ENCODE measurements at places on chromosomes 16 and 17.

DNA sequence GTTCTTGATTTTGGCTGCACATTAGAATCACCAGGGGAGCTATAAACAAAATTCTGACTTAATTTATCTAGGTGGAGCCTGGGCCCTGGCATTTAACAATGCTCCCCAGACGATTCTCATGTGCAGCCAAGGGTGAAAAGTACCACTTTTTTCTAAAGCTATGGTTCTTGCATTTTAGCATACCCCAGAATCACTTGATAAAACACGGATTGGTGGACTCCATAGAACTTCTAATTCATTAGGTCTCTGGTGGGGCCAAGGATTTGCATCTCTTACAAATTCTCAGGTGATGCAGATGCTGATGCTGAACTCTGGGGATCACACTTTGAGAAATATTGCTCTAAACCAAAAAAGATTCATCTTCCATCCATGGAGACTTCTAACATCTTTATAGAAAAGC, 74.5 kb downstream of the RPGRIP1L start:
- DNase-seq, result no peak

- DNase-seq, result no peak
These were observed 162.7 kb upstream of the CDC42EP4 start for GRCh38 chr17:73474370-73474988.

GRCh38 chr16:79634298-79634697, 33.8 kb upstream of the MAF start:
- DNase-seq, result no peak

DNA sequence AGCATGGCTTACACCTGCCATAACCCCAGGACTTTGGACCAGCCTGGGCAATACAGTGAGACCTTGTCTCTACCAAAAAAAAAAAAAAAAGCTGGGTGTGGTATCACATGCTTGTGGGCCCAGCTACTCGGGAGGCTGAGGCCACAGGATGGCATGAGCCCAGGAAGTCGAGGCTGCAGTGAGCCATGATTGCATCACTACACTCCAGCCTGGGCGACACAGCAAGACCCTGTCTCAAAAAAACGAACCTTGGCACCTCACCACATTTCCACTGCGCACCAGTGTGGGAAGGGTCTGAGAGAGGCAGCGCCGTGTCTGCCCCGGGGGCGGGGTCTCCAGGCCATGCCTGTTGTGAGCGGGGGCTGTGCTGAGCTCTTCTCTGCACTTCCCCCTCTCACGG, 6.3 kb downstream of the ACSF3 start:
- no peak for DNase-seq

DNA sequence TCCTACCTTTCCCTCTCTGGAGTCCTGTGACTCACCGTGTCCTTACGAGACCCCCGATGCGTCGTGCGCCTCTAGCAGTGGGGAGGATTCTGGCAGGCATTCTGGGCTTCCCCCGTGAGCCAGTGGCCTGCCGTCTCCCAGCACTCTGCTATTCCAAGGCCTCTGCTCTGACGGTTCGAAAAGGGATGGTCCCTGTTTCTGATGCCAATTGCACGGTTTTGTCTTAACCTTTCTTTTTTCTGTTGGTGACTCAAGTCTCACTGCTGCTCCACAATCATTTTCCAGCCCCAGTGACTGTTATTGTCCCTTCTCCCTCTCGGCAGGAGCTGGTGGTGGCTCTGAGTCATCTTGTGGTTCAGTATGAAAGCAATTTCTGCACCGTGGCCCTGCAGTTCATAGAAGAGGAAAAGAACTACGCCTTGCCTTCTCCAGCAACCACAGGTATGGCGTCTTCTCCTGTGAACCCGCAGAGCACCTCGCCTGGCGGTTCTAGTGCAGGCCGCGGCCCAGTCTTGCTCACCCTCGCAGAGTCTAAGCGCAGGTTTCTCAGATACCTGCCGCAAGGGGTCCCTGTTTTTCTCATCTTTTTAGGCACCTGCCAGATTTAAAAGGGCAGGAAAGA, 100.1 kb upstream of the CHMP6 start:
- DNase-seq, result peak; percentile 77

DNA sequence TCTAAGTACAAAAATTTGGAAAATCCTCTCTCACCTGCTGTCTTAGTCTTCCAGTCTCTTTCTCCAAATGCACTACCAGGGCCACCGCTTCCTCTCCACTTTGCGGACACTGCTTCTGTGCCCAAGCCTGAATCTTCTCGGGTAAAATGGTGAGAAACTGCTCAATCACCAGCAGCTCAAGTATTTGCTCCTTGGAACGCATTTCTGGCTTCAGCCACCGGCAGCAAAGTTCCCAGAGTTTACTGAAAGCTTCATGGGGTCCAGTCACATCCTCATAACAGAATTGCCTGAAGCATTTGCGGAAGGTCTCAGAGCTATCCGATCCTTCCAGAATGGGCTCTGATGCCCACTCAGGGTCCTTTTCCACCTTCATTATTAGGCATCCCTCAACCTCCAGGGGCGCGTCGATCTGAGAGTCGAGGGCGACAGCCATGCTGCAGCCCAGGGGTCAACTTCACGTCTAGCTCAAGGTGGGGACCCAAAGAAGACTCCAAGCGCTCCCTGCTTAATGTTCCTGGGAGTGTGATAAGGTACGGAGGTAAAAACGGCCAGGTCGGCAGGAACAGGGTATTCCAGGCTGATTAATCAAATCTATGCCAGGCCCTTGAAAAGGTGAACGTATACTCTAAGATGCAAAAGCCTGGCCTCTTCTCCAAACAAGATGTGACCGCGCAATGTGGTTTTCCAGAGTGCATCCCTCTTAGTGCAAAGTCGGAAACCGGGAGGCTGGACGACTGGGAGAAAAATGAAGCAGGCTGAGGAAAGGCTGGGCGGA, 763 bp downstream of the ZKSCAN2 start:
- DNase-seq, result no peak

- DNase-seq, result no peak
These were observed 729.8 kb downstream of the WWOX start for GRCh38 chr16:78829280-78829679.

DNA sequence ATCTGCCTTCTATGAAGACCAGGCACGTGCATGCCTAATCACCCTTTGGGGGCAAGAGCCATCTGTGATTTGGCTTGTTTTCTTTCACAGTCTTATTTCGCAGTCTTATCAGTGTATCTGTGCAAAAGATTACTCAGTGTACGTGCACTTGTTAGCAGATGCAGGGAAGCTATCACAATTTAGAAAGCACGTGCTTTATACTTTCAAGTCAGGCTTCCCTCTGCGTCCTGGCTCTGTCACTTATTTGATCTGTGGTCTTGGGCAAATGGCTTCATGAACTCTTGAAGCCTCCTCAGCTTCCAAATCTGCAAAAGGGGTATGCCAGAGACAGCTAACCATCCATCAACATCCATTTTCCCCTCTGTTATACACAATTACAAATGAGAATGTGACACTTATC, 246.4 kb downstream of the XYLT1 start:
- no peak for DNase-seq

DNA sequence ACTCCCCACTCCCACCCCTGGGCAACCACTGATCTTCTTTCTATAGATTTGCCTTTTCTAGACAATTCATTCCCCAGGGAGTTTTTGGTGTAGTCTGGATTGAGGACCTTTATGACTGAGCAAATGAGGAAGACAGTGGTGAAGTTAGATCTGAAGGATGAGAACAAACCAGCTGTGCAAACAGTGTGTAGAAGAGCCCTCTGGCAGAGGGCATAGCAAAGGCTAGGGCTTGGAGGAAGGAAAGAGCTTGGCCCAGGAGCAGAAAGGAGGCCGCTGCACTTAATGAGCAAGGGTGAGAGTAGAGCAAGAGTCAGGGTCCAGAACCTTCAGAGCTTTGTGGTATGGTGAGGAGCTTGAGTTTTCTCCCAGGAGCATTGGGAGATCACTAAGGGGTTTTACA, 352.7 kb downstream of the CA10 start:
- DNase-seq, result no peak

GRCh38 chr17:57902117-57902799, 52.4 kb upstream of the MRPS23 start:
- no peak for DNase-seq

DNA sequence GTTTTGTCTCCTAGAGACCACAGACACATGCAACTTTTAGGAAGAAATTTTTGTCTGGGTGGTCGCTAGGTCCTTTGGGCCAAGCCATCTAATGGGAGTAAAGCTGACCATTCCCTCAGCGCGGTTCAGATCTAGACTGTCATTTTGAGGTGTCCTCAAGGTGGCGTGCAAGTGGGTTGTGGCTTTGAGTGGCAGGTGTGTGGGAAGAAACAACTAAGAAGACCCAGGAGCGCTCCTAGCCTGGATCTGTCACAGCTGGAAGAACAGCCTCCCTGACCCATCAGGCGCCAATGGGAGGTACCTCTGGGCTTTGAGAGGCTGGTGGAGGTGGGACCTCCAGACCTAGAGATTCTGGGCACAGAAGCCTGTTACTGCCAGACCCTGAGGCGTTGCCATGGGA, 645.1 kb downstream of the KCNJ18 start:
- DNase-seq, result no peak

- no peak for DNase-seq
These were observed 3.9 kb upstream of the ZNF207 start for GRCh38 chr17:32345951-32346600.

GRCh38 chr17:35588196-35588920, 1.2 kb downstream of the AP2B1 start:
- DNase-seq, result no peak

- no peak for DNase-seq
These were observed 36.1 kb downstream of the MIS12 start for GRCh38 chr17:5522476-5522875.

- no peak for DNase-seq
These were observed 343.8 kb upstream of the RBFOX1 start for GRCh38 chr16:6988846-6989245.

- no peak for DNase-seq
These were observed 79.7 kb downstream of the AIPL1 start for GRCh38 chr17:6355196-6355595.

- DNase-seq, result no peak
These were observed 23.8 kb downstream of the NLRP1 start for GRCh38 chr17:5560361-5560988.

GRCh38 chr17:77363821-77364361, 223.1 kb downstream of the SEC14L1 start:
- no peak for DNase-seq

DNA sequence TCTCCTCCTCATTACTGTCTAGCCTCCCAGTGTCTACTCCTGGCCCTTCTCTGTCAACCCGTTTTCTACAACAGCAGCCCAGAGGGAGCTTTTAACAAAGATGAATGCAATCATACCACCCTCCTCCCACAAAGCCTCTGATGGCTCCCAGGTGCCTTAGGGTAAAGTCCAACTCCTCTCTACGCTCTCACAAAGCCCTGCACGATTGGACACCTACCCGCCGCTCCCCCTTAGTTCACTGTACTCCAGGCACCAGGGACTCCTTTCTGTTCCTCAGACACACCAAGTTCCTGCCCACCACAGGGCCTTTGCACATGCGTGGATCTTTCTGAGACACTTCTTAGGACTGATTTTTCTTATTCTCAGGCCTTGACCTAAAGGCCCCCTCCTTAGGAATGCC, 17.4 kb downstream of the CCDC102A start:
- no peak for DNase-seq

DNA sequence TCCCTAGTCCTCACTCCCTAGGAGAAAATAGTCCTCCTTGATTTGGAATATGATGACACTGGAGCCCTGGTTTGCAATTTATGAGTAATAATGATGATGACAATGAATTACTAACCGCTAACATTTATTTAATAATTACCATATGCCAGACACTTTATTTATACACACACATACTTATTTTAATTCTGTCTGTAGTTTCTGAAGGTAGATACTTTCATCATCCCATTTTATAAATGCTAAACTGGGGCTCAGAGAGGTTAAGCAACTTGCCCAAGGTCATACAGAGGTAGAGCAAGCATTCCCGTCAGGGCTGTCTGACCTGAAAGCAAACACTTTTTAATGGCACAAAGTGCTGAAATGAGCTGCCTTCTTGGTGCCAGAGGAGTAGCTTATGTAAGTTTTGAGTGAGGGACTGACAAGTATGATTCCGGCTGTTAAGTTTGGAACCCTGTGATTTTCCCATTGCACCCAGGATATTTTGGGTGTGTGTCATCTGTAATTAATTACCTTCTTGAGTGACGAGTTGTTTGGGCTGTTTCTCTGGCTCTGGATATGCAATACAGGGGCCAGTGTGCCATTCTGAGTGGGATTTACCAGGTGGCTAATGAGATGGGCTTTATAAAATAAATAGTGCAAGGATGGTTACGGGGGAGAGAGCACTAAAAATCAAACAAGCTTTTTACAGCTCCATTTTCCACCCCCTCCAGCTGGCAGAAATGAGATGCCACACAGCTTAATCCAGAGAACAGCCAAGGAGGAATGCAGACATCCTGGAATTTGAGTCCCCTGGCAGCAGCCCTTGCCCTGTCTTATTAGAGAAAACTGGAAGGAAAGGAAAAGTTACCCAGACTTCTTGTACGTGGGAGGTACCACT, 211.8 kb downstream of the SNX29 start:
- no peak for DNase-seq

GRCh38 chr17:81057079-81057730, 22.3 kb downstream of the BAIAP2 start:
- no peak for DNase-seq

DNA sequence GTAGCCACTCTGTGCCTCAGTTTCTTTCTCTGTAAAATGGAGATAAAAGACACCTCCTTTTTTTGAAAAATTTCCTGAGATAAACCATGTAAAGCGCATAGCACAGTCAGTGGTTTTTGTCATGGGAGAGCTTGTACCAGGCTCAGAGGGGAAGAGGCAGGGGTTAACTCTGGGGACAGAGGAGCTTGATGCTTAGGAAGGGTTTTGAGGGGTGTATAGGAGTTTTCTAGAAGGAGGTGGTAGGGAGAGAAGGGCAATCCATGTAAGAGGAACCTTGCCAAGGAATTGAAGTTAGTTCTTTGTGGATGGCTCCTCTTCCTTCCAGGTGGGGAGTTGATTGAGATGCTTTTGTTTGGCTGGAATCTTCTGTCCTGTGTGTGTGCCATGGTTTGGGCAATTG, 131.9 kb upstream of the GSE1 start:
- no peak for DNase-seq

DNA sequence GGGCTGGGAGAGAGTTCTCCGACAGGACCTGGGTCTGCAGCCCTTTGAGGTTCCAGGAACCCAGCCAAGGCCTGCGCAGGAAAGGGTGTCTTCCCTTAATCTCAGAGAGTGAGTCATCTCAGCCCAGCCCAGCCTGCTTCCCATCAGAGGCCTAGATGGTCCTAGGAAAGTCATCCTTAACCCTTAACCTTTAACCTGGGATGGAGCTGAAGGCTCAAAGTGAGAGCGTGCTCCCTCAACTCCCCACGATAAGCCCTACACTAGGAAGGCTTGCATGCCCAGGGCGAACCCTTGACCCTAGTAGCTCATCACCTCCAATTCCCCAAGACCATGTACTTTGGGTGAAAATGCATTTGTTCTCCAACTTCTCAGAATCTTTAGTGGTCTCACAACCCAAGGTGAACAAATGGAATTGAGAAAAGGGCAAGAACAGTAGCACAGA, 4.8 kb upstream of the ATXN7L3 start:
- DNase-seq, result no peak
